ENCODE measurements at places on chromosomes 6 and 20.

- peak; percentile 81 for DNase-seq
Observed at GRCh38 chr20:10594296-10594868, 79.4 kb downstream of the JAG1 start.

GRCh38 chr6:114344971-114345275 lies 2.1 kb upstream of the HS3ST5 start:
- no peak for DNase-seq

GRCh38 chr6:167424060-167424673 lies 99.3 kb downstream of the TTLL2 start:
- DNase-seq, result no peak

- DNase-seq, result peak; percentile 5
Observed at GRCh38 chr6:106324726-106325335, 729 bp downstream of the ATG5 start.

GRCh38 chr6:36138667-36139066 lies 8.4 kb downstream of the MAPK13 start:
- no peak for DNase-seq

DNA sequence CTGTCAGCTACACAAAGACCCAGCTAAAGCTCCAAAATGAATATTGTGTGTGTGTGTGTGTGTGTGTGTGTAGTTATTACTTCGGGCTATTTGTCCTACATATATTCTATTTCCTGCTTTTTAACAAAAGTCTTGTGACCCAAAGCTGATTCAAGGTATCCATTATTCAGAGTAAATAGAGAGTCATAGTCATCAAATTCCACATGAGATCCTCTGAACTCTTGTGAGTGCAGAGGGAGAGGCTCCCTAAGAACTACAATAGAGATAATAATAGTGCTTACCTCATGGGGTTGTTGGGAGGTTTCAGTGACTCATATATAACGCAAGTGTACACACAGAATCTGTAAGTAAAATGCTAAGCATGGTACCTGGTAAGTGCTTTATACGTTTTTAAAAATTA lies 95.6 kb upstream of the SHLD1 start:
- peak; percentile 67 for DNase-seq

DNA sequence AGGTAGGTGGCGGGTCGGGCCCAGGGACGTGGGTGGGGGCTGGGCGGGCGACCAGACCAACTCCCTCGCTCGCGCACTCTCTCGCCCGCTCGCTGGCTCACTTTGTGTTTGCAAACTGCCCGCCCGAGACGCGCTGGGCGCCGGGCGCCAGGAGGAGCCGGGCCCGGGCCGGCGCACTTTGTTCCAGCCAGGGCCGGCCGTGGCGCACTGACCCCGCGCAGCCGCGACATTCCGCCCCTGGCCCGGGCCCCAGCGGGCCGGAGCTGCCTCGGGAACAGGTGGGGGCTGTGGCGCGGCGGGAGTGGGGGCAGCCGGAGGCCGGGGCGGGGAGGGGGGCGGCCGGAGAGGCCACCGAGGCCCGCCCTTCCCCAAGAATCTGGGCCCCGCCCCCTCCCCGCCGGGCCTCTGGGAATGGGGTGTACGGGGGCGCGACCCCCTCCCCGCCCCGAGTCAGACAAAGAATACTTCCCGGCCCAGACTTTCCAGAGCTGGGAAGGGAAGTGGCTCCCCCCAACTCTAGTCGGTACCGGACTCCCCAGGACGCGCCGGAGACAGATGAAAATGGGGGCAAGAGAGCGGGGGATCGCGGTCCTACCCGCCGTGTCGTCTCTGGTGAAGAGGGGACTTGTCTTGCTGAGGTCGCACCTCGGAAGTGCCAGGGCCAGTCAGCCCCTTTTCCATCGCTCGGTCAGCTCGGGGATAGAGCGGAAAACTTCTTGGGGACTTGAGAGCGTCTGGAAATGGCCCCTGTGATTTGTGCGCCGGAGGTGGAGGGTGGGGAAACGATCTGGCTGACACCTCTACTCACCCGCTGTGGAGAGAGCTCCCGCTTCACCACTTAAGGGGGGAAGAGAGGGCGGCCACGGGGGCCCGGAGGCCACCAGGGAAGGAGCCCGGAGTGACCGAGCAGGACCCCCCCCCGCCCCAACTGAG lies 951 bp downstream of the FOXP4 start:
- peak; percentile 50 for DNase-seq

GRCh38 chr6:12720310-12720709 lies 3.7 kb downstream of the PHACTR1 start:
- no peak for DNase-seq

- no peak for DNase-seq
Observed at GRCh38 chr6:71385111-71385822, 96.7 kb downstream of the OGFRL1 start.

- DNase-seq, result peak; percentile 98
Observed at GRCh38 chr6:11616200-11616611, 78.7 kb downstream of the TMEM170B start.

DNA sequence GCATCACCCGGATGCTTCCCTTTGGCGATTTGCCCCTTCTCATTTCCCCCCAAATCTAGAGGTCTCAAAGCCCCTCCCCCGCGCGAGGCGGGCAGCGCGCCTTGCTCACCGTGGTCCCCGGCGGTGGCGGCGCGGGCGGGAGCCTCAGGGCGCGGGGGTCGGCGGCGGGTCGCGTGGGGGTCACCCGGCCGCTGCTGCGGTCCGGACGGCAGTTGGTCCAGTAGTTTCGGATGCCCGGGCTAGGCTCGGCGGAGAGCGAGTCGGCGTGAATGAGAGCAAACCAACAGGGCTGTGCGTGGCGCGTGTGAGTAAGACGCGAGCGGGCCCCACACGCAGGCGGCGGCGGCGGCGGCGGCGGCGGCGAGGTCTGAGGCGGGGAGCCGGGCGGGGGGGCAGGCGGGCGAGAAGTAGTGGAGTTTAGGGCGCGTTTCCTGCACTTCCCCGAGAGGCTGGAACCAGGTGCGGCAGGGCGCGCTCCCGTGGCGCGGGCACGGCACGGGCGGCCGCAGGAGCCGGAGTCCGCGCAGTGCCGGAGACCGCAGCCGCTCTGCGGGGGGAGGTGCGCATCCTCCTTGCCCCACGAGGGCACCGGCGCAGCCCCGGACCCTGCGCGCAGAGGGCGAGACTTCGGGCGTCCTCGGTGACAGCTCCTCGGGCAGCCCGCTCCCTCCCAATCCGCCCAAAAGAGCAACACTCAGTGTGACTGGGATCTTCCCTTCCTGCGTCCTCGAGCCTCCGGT lies 567 bp downstream of the HS3ST5 start:
- DNase-seq, result peak; percentile 11

- no peak for DNase-seq
Observed at GRCh38 chr20:37233548-37234253, 27.9 kb downstream of the GHRH start.

- DNase-seq, result peak; percentile 54
Observed at GRCh38 chr6:168314948-168315347, 4.6 kb downstream of the DACT2 start.

DNA sequence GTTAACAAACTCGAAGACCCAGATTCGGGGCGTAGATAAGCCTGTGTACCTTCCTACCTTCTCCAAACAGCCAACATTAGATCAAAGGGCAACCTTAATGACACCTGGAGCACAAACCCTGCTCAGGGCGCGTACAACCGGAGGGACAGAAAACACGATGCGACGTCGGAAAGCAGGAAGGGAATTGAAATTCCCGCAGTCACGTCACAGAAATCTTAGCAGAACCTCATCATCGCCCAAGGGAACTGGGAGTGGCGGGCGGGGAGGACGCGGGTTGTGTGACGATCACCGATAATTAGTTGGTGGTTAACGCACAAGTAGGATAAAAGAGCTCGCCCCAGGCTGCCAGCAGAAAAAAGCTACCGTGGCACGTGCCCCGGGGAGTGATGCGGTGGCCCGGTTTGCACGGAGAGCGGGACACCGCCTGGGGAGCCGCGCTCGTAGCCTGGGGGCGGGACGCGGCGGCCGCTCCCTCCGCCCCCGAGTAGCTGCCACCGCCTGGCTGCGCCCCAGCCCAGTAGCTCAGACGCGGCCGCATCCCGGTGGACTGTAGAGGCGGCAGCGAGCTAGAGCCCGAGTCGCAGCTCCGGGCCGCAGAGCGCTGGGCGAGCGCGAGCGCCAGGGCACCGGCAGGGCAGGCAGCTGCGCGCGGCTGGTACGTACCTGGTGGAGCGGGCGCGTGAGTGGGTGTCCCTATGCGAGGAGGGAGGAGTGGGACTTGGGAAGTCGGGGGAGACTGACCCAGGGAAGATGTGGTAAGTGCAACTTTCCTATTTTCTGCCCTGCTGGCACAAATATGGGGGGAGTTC lies at the start of gene PKIB:
TSS of gene PKIB (plus strand) at position 525 of the 809 bp plus-strand sequence. CDS start 107,390 bp downstream, outside the sequence.
- DNase-seq, result peak; percentile 79

- DNase-seq, result peak; percentile 53
Observed at GRCh38 chr6:73152966-73153757, 72.1 kb downstream of the KHDC1L start.

GRCh38 chr6:2984738-2985406 lies 13.5 kb upstream of the SERPINB6 start:
- no peak for DNase-seq

Data from fibroblast of skin of back (primary cell).